Kasumi-1 (cell line): ENCODE measurements at places on chromosomes 1 and 21.
A peak's percentile ranks its signal among the peaks of the same experiment; 100 is the strongest.

DNA sequence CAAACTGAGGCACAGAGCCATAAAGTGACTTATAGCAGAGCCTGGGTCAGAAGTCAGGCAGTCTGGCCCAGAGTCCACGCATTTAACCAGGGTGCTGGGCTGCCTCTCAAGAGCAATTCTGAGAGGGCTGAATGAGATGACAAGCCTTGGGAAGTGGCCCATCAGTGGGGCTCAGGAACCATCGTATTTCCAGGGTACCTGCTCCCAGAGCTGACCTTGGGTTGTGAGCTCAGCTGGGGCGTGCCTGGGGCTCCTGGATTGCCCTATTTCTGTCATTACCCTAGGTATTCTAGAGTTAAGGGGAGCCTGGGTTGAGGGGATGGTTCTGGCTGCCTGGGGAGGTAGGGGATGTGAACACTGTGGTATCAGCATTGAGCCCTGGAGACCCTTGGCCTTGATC is 49.4 kb downstream of the LGR6 start:
- DNase-seq: no peak

GRCh38 chr1:235416662-235417049 is 49.4 kb downstream of the TBCE start:
- DNase-seq: no peak

DNA sequence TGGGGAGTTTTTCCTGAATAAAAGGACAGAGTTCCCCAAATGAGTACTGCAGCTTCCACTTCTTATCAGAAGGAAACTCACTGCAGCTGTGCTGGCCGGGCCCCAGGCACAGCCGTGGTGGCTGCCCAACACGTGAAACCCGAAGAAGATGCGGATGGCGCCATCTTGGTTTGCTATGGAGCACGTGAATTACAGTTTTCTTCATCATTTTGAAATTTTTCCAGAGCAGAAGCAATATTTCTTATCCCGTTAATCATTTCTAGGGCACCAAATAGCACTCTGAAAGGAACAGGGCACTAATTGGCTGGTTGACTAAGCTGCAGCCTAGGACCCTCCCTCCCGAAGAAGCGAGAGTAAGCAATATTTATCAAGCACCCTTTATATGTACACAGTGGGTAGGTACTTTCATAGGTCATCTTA is 63.2 kb upstream of the EPS8L3 start:
- DNase-seq: no peak

- DNase-seq: no peak
These were observed 158.3 kb downstream of the PLXNA2 start for GRCh38 chr1:208085655-208086515.

GRCh38 chr1:226664413-226665101 is 74.5 kb downstream of the ITPKB start:
- DNase-seq: no peak

DNA sequence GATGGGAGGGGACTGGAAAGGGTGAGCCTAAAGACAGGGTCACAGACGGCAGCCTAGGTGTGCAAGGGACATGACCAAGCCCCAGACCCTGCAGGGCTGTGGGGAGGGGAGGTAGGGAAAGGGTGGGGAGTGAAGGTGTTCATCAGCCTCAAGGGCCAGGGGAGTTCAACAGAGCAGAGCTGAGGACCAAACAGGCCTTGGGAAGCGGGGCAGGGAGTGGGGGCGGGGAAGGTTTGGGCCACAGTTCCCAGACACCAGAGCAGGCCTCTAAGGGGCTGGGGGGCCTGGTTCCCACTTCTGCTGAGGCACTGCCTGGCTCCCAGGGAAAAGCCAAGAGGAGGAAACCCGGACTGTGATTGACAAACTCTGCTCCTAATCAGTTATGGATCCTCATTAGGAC is 456.3 kb downstream of the MATN1 start:
- no peak for DNase-seq

DNA sequence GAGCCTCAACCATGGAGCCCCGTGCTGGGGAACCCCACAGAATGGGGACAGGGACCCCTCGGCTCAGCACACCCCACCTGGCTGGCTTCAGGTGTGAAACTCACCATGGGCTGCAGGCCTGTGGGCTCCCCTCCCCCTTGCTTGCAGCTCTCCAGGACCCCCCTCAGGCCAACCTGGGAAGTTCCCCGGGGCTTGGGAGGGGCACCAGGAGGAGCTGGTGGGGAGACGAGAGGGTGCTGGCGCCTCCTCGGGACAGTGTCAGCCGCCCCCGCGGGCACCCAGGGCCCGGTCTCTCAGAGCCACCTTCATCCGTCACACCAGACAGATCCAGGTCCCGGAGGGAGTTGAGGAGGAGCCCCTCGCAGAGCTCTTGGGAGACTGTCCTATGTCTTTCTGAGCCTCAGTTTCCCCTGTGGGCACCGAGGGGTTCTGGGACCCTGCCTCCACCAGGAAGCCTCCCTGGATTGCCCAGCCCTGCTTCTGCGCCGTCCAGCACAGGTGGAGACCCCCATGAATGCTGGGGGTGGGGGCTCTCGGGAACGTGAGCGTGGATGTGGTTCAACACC is 657 bp upstream of the TNFRSF18 start:
- DNase-seq: no peak

DNA sequence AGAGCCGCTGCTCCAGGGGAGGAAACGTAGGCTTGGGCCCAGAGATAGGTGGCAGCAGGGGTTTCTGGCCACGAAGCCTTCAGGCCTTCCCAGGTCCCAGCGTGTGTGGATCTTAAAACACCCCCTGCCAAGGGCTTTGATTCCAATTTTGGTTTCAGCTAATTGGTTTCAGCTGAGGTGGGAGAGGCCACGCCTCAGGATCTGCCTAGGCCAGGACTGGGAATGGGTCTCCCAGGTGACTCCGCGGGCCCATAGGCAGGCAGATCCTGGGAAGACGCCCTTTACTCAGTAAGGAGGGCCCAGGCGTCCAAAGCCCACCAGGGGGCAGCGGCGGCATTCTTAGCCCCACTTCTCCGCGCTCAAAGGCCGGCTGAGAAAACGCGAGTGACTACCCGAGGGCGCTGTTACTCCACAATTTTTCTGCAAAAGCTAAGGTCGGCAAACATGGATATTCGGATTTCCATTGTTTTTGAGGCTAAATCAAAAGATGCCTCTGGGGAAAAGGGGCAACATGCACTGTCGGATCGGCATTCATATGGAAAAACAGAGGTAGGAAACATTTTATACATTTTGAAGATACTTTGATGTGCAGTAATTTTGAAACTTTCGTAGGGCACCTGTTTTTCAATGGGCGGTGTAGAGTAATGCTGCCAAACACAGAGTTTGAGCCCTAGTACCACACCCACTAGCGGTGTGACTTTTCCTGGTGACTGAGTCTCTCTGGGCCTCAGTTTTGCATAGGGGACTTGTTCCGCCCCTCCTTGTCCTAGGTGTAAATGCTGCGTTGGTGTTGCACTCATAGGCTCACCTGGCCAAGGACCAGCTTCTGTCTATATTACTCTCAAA is 31.8 kb upstream of the BCL10 start:
- DNase-seq: peak; percentile 78

DNA sequence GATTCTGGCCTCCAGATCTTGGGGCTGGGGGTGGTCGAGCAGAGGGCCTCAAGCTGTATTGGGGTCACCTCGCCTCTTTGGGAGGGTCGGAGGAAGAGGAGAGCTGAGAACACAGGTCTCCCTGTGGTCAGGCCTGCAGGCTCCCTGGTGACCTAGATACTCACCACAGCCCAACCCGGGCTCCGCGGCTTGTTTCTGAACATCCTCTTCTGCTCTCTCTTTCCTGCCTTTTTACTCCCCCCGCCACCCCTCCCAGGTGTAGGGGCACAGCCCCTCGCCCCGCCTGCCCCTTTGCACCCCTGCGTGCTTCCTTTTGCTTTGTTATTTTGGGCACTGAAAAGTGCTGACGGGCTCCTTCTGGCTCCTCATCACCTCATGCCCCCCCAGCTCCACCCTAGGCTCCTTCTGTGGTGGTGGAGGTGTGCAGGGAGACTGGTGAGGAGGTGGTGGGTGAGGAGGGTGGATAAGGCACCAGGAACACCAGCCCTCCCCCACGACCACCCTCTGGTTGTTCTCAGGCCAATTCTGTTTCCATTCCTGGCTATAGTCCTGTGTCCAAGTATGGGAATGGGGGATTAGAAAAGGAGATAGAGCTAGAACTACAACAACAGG is 10.6 kb upstream of the LINGO4 start:
- DNase-seq: no peak

GRCh38 chr21:30168086-30168485 is 1.5 kb upstream of the CLDN17 start:
- DNase-seq: no peak

GRCh38 chr1:229759037-229759435 is 133.0 kb downstream of the URB2 start:
- no peak for DNase-seq

DNA sequence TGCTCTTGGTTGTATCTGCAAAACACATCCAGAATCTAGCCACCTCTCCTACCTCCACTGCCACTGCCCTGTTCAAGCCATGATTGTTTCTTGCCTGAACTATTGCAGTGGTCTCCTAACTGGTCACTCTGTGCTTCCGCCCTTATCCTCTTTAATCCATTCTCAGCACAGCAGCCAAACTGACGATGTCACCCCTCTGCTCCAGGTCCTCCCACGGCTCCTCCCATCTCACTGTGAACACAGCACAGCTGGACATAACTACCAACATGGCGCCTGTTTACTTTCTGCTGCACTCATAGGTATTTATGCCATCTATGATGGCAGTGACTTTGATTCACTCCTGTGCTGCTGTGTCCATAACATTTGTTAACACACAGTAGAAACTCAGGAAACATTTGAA is 406.7 kb downstream of the DISC1 start:
- DNase-seq: no peak

DNA sequence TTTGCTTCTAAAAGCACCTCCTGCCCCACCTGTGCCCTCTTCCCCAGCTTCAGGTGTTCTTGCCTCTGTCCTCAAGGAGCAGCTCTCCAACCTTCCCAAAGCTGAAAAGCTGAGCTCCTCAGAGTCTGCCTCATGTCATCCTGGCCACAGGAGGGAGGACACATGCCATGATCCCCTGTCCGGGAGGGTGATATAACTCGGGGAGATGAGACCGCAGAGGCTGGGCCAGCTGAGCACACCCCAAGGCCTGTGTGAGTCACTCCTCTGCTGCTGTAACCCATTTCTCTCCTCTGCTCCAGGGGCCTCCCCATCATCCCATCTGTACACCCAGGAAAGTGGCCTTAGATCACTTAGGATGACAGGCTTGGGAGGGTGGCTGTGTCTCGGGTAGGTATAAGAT is 49.8 kb downstream of the EPHB2 start:
- no peak for DNase-seq

DNA sequence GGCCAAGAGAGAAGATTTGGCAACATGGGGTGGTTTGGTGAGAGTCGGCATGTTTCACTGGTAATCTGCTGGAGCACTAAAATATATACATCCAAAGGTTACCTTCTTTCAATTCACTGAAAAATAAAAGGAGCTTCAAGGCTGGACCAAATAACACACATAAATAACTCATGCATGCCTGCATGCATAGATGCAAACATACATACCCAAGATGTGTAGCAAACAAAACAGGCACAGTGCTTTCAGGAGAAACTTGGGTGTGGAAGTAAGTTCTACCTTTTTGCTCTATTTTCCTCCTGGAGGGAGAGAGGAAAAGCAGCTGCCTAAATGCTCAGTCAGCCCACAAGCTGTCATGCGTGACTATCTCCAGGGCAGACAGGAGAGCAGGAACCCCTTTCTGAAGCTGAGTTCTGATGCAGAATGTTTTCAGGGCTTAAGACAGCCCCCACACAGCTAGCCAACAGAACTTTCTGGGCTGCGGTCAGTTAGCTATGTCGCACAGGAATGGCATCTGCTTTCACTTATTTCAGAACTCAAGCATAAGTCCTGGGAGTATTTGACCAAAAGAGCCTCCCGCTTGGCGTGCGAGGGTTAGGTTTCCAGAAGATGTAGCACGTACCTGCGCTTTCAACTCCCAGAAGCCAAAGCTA is 166.2 kb downstream of the TOMM20 start:
- DNase-seq: peak; percentile 65

DNA sequence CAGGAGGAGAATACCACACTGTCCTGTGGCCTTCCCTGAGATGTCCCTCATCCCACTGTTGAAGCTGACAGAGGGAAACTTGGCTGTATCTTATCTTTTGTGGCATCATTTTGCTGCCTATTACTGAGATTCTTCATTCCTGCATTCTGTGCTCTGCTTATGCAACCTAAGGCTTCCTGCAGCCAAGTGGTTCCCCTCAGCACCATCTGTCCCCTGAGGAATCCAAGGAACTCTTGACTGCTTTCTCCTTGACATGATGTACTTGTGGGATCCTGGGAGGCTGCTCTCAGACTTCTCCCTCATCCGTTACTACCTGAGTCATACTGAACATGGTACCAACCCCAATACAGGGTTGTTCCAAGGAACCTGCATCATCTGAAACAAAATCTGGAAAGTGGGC is 21.1 kb upstream of the RIMKLA start:
- no peak for DNase-seq

GRCh38 chr1:210653771-210654170 is 325.1 kb downstream of the HHAT start:
- peak; percentile 7 for DNase-seq

DNA sequence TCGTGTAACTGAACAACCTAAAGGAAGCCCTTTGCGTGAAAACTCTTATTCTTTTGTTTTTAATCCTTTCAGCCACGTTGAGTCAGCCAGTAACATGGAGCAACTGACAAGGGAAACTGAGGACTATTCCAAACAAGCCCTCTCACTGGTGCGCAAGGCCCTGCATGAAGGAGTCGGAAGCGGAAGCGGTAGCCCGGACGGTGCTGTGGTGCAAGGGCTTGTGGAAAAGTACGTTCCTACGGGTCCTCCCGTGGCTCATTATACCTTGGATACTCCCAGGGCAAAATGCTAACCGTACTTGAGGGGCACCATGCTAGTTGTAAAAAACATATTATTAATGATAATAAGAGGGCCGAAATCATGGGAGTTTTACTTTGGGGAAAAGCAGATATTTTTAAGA is 49.4 kb downstream of the LAMC2 start:
- DNase-seq: no peak

- no peak for DNase-seq
These were observed 100.1 kb upstream of the GCLM start for GRCh38 chr1:94009304-94009703.

DNA sequence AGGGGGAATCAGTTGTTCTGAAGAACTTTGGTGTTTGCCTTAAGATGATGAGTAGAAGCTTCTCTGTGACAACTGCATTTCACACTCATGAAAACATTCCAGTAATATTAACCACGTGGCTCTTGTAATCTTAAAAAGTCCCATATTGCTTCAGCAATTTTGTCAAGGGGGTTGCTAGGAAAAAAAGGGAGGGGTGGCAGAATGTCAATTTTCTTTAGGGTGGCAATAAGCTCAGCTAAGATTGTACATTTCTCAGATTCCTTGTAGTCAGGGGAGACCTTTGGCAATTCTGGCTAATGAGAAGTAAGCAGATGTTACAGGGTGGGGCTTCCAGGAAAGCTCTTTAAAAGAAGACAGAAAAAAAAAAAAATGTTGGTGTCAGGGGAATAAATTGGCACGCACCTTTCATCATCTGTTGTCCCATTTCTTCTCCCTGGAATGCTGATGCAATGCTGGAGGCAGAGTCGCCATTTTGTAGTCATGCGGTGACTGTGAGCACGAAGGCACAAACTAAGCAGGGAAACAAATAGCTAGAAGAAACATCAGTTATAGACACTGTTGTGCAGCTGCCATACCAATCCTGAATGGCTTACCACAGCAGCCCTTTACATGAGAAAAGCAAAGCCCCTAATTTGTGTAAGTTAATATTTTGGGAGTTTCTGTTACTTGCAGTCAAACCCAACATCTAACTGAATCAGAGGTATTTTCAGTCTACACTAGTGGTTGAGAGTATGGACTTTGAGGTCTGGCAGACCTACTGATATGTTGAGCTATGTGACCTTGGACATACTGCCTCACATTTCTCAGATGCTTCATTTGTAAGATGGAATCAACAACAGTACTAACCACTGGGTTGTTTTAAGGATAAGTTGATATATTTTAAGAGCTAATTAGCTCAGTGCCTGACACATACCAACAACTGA is 56.1 kb upstream of the MRPS6 start:
- no peak for DNase-seq
